ENCODE measurements at places on chromosomes 6 and 20. TPM values are rescaled to one million over a fixed set of nuclear protein-coding genes. Genes with fewer than 3 reads are reported as not detected.
A peak's percentile ranks its signal among the peaks of the same experiment; 100 is the strongest.

DNA sequence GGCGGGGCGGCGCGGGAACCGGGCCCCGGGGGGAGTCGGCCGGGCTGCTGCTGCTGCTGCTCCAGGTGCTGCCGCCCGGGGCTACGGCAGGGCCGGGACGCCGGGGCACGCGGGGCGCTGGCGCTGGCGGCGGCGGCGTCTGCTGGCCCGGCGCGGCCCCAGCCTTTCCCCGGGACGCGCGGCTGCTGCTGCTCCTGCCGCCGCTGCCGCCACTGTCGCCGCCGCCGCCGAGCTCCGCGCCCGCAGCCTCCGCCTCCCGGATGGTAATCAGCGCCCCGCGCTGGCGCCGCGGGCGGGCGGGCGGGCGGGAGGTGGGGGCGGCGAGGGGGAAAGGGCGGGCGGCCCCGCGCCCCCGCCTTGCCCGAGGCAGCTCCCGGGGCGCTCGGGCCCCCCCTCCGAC is 306 bp downstream of the EBF4 start:
- DNase-seq = no peak

DNA sequence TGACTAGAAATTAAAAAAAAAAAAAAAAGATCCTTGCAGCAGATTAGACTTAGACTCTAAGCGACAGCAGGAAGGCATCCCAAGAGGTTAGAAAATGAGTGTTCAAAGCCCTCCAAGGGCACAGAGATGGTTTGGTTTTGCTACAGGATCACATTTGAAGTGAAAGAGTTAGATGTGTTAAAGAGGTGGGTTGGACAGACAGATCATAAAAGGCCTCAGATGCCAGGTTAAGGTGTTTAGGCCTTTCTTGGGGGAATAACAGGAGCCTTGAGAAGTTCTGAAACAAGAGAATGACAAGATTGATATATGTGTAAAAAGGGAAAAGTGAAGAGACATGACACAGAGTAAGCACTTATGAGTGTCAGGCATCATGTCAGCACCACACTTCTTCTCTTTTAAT is 107.5 kb downstream of the FYN start:
- no peak for DNase-seq

DNA sequence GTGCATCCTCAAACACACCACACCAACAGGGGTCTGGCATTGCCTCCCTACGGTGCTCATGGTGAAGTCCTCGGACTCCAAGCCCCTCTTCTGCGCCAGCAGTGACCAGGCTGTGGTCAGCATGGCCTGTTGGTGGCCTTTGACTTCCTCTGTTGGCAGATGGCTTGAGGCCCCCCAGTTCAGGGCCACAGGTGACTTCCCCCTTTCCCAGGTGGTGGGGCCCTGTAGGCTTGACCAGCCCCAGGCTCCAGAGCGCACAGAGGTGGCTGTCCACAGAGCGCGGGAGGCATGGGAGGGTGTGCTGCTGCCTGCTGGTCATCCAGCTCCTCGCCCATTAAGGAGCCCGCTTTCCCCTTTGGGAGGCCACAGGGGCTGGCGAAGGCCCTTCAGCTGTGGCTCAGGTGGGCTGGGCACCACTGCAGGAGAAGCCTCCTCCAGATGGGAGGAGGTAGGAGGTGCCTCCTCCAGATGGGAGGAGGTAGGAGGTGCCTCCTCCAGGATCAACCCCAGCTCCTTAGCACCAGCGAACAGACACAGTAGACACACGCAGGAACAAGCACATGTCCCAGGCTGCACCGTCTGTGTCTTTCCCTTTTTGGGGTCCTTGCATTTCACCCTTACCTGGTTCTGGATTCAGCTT is 52.1 kb upstream of the BHLHE23 start:
- DNase-seq = no peak

DNA sequence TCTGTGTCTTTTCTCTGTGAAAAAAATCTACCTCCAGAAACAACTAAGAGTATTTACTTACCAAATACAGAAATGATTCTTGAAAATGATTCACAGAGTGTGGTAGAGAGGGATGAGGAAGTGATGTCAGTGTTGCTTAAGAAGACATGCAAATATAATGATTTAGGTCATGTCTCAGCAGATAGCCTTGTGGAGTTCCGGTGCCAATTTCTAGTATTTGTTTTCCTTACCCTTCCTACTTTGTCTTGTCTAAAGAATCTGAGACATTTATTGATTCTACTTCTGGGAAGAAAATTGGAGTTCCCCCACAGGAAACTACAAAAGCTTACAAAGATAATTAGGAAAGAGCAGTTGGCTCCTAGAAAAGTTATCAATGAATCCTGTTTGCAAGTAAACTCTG is 68.8 kb downstream of the GJA1 start:
- DNase-seq = no peak

GRCh38 chr20:39638731-39639130 is 676.6 kb downstream of the DHX35 start:
- DNase-seq = no peak

- no peak for DNase-seq
These were observed 297.8 kb downstream of the ZFAND3 start for GRCh38 chr6:38117281-38117680.

GRCh38 chr6:31829633-31830283 is 2.2 kb downstream of the HSPA1B start:
- no peak for DNase-seq

DNA sequence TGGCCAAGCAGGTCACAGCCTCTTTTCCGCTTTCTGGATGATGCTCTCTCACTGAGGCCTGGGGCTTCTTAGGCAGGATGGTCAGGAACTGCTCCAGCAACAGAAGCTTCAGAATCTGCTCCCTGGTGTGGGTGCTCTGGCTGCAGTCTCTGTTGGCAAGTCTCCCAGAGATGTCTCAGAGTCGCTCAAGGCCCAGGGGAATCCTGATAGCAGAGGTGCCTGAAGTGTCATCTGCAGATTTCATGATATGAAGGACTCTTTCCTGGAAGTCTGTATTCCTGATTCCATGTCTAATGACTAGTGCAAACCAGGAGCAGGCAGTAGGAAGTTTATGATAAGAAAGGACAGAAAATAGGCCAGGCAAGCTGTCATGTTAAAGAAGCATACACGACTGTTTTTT is 20.3 kb downstream of the ZSCAN31 start:
- DNase-seq = no peak

DNA sequence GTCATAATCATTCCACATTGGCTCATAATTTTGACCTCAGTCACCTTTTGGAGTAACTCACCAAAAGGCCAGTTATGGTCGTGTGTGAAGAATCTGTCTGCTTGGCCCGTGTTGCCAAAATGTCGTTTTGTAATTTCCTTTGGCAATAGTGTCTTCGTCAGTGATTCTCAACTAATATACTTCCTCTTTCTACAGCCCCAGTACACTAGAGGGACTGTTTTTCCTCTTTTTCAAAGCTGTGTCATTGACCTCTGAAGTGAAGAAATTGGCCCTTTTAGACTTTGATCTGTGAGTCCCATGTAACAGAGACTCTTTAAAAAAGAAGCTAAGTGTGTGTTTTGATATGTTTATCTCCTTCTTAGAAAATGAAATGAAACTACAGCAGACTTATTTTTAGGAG is 5.2 kb downstream of the FOXO3 start:
- DNase-seq = no peak

- peak; percentile 61 for DNase-seq
These were observed 732 bp upstream of the STXBP5 start for GRCh38 chr6:147203311-147204059.

GRCh38 chr6:137816133-137816579 is 50.9 kb upstream of the TNFAIP3 start:
- no peak for DNase-seq

DNA sequence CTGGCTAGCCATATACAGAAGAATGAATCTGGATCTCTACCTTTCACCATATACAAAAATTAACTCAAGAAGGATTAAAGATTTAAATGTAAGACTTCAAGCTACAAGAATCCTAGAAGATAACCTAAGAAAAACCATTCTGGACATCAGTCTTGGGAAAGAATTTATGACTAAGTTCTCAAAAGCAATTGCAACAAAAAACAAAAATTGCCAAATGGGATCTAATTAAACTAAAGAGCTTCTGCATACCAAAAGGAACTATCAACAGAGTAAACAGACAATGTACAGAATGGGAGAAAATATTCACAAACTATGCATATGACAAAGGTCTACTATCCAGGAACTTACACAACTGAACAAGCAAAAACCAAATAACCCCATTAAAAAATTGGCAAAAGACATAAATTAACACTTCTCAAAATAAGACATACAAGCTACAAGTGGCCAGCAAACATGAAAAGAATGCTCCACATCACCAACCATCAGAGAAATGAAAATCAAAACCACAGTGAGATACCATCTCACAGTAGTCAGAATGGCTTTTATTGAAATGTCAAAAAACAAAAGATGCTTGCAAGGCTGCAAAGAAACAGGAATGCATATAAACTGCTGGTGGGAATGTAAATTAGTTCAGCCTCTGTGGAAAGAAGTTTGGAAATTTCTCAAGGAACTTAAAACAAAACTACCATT is 66.8 kb upstream of the RSPO3 start:
- no peak for DNase-seq

GRCh38 chr6:34478796-34479195 is 12.9 kb downstream of the PACSIN1 start:
- DNase-seq = no peak

DNA sequence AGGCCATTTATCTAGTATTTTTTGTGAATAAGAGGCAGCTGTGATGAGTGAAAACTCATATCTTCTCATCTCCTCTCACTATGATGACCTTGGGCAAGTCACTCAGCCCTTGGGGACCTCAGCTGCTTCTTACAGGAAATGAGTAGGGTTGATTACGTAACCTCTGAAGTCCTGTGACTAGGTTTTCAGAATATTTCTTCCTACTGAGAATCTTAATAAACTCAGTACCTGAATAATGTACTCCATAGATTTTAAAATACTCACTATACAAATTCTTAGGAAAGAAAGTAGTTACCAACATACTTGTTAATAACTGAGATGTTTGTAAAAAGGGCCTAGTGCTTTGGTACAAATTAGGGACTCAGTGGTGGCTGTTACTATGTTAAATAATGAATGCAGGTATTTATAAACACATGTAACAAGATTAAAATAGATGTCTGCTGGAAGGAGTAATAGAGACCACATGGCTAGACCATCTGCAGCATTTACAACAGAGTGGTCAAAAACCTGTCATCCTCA is 60.9 kb downstream of the RPRD1B start:
- no peak for DNase-seq

DNA sequence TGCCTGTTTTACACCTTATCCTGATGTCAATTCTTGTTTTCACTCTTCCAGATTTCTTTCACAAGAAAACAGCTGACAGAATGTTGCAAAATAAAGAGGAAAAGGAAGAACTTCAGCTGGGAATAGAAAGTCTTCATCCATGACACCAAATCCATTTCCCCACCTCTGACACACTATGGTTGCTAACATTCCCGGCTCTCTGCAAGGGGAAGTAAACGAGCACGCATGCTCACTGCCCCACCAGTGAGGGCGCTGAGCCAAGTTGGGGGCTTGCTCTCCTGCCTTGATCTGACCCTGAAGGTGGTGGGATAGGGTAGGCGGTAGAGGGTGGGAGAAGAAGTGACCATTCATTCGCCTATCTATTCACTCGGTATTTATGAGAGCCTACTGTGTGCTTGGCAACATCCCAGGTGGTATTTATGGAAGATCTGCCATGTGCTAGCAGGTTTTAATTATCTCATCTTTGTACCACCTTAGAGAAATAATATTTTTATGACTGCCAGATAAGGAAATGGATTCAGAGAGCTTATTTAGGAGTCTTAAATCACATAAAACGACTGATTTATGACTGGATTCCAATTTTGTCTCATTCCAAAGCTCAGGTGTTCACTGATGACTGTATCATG is 206.2 kb downstream of the FOXC1 start:
- DNase-seq = no peak

DNA sequence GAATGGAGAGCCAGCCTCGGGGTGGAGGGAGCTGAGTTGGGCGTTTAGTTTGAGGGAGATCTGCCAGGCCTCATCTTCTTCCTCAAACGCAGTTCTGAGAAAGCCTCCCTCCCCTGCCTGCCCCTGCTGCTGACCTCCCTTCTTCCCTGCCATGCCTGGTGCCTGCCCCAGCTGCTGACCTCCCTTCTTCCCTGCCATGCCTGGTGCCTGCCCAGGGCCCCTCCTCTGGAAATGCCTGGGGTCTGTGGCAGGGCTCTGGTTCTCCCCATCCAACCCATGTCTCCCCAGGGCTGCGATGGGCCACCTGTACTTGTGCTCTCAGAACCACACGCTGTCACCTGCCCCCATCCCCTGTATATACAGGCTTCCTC is 114.6 kb downstream of the VEGFA start:
- DNase-seq = no peak

- no peak for DNase-seq
These were observed 16.9 kb downstream of the SEC23B start for GRCh38 chr20:18524646-18525045.

DNA sequence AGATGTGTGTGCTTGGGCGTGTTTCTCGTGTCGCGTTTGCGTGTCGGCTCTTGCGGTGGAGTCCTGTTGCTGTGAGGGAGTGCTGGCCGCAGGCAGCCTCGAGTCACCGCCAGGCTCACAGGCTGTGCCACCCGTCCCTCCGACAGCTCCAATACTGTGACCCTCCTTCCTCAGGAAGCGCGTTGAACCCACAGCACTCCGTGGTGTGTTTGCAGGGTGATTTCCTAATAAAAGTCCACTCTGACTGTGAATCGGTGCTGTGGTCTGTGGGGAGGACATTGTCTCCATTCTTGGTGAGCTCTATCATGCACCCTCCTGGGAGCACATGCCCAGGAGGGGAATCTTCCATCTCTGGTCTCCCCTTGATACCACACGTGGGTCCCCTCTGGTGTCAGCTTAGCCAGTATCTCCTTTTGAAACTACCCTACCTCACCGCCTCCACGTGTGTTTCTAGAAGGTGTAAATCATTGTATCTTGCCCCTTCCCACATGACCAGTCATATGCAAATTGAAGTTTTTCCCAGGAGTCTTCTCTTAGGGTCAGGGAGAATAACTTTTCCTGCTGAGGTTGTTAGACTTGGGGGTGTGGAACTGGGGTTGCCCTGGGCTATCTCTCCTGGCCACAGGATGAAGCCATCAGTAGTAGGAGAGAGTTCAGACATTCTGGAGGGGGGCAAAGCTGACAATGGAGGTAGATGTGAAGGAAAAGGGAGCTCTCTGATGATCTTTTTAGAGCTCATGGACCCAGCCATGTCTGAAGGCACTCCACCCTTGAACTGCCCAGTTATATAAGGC is 13.3 kb upstream of the PCMTD2 start:
- no peak for DNase-seq

DNA sequence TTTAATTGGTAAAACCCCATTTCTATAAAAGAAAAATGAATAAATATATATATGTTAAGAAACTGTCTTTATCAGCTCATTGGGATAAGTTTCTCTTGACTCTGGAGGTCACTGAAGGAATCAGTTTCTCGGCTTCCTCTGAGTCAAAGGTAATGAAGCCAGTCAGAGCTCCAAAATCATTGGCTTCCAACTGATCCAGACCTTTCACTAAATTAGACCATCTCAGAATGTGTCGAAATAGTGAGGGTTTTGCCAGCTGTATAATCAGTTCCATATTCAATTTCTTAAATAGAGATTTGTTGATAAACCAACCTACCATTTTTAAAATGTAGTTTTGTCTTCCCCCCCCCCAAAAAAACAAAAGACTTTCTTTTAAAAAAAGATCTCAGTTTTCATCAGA is 60.5 kb upstream of the SRSF6 start:
- no peak for DNase-seq

Gene MCHR2
- total RNA-seq = not detected

Gene LY86
- total RNA-seq = not detected

Gene PRDM13
- total RNA-seq = not detected

Gene DLK2
- total RNA-seq = 4.7 TPM

Gene EEF1A2
- 15.6 TPM for total RNA-seq

Gene PRPH2
- 0.11 TPM for total RNA-seq

Gene SYTL3
- 6.1 TPM for total RNA-seq

Gene PRPF6
- total RNA-seq = 65.9 TPM

Data from mesothelial cell of epicardium (in vitro differentiated cells).